ENCODE measurements at places on chromosomes 7 and 10.

DNA sequence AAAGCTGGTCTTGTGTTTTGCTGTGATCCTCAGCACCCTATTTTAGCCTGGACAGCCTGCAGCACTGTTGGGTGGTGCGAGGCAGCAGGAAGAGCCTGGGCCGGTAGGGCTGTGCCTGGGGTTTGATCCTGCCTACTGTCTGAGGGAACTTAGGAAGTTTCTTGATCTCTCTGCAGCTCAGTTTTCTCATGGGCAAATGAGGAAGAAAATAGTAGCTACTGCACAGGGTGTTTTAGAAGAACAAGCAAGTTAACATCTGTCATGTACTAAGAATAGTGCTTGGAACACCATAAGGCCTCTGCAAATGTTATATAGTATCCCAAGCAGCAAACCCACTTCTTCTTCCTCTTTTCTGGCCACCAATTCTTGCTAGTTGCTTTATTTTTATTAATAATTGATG, 12.0 kb upstream of the AGR2 start:
- DNase-seq, result no peak

- DNase-seq, result no peak
These were observed 609 bp downstream of the KLRG2 start for GRCh38 chr7:139482662-139483466.

DNA sequence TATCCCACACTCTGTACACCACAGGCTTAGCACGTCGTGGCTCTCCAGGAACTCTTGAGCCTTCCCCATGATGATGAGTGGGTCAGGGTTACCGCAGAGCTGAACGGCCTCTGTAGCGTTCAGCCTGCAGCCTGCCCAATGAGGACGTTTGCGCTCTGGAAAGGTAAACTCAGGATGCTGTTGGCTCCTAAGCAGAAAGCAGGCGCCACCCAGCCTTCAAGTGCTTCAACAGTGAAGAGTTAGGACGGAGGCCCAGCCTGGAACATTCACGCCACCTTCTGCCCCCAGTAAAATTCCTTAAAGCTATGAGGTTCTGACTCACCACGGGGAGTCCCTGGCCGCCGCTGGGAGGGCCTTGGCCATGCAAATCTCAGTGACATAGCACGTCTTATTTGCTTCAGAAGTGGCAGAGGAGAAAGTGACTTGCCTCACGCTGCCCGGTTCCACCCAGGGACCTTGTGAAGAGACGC, 161.5 kb upstream of the SH2B2 start:
- no peak for DNase-seq

DNA sequence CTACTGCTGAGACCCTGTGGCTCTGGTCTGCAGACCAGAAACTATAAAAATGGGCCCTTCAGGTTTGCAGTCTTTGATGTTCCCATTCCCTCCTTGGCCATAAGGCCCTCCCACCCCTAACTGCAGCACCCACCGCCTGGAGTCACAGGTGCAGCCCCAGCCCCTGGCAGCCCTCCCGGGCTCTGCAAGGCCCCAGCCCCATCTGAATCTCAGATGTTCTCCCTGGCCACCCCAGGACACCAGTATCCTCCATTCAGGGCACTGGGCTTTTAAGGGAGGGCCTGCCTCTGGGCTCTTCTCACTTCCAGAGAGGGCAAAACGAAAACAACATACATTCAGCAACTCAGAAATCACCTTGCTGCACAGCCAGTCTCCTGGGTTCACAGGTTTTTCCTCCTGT, 107.7 kb upstream of the RET start:
- no peak for DNase-seq

DNA sequence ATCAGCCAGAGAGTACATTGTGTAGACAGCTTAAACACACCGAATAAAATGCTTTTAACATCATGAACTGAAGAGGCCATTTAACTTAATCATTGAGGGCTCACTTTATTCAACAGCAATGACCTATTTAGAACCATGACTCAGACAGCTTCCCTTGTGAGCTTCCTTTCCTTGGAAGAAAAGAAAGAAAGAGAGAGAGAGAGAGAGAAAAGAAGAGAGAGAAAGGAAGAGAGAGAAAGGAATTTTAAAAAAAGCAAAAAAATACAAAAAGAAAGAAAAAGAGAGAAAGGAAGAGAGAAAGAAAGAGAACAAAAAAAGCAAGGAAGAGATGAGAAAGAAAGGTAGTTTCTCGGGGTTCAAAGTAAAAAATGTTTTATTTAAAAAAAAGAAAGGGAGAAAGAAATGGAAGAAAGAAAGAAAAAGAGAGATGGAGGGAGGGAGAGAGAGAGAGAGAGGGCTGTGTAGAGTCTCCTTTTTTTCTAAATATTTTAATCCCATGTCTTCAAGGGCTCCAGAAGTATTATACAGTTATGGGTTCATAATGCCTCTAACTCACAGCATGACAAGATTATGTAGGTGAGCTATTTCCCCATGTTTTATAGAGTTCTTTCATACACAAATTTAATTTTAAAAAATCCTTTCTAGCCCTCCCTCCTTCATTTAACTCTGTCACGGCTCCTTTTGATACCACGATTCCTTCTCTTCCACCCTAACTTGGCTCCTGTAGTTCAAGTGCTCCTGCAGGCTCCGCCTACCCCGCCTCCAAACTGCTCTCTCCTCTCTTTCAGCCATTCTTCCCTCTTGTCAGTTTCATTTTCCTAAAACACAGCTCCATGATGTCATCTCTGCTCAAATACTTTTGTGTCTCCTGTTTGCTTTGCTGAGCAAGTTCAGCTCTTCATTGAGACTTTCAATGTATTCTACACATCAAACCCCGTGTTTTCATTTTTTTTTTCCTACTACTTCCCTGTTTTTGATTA, 85.5 kb downstream of the PRTFDC1 start:
- no peak for DNase-seq

DNA sequence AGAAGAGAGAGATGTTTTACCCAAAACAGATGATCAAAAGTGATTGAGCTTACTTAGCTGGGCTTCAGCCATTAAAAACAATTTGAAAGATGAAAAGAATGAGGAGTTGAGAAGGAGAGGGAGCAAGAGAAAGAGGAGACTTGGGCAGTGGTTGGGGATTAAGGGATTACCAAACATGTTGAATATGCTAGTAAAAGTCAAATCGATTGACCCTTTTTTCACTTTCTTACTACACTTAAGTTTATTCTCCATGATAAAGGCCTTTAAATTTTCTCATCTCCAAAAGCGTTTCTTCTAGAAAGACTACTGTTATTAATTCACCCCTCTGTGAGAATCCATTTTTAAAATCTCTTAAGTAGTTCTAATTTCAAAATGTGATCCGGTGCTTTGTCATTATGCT, 1254.0 kb upstream of the PHF14 start:
- DNase-seq, result no peak

DNA sequence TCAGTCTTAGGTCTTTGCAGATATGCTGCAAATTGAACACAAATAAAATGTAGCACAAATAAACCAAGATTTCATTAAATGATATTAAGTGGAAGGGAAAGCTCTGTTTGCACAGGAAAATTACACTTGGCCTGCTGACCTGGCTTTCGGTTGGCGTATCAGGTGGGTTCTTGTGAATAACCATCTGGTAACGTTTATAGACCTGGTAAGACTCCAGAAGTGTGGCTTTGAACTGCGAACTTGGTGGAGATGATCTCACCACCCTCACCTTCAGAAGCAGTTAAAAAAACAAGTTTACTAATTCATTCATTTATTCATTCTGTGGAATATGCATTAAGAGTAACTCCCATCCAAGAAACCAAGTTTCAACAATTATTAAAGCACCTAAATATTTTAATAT, 28.1 kb downstream of the ATE1 start:
- no peak for DNase-seq

- no peak for DNase-seq
These were observed 28.6 kb downstream of the PARD3 start for GRCh38 chr10:34786464-34786863.

- DNase-seq, result no peak
These were observed 45.6 kb downstream of the AP3M1 start for GRCh38 chr10:74104996-74105395.

DNA sequence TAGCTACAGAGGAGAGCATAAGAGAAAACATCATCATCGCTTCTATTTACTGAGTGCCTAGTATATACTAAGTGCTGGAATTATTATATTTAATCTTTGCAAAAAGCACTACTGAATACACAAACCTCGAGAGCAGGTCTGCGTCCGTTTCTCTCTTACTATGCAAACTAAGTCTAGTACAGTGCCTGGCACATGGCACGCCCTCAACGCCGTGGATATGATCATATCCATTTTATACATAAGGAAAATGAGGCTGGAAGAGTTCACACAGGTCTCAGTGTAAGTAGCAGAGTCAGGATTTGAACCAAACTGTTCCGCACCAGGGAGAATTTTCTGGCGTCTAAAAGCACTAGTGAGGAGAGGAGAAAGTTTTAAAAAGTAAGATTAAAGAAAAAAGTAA, 17.6 kb downstream of the MXI1 start:
- DNase-seq, result no peak

DNA sequence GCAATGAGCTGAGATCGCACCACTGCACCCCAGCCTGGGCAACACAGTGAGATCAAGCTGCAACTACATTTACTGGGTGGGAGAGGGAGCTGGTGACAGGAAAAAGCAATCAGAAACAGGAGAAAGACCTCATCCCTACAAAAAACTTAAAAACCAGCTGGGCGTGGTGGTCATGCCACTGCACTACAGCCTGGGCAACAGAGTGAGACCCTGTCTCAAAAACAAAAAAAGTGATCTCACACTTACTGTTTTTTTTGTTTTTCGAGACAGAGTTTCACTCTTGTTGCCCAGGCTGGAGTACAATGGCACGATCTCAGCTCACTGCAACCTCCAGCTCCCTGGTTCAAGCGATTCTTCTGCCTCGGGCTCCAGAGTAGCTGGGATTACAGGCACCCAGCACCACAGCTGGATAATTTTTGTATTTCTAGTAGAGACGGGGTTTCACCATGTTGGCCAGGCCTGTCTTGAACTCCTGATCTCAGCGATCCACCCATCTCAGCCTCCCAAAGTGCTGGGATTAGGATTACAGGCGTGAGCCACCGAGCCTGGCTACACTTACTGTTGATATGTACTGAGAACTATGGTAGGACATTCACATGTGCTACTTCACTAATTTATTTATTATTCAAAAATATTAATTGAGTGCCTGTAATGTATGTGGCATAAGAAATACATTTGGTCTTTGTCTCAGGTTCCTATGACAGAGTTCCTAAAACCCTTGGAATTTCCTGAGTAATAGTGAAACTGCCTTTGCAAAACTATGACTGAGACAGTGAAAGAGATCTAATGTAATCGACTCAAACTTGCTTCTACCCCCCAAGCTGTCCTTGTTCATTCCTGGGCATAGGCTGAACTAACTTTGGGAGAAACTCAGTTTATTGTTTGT, 27.7 kb upstream of the NRBF2 start:
- no peak for DNase-seq

GRCh38 chr7:6162331-6162620, 110.1 kb downstream of the CYTH3 start:
- no peak for DNase-seq

GRCh38 chr10:97278491-97278989, 13.9 kb downstream of the ARHGAP19 start:
- no peak for DNase-seq

GRCh38 chr10:33307835-33308234, 26.6 kb downstream of the NRP1 start:
- no peak for DNase-seq

GRCh38 chr7:134780166-134780828, 863 bp downstream of the CALD1 start:
- no peak for DNase-seq

DNA sequence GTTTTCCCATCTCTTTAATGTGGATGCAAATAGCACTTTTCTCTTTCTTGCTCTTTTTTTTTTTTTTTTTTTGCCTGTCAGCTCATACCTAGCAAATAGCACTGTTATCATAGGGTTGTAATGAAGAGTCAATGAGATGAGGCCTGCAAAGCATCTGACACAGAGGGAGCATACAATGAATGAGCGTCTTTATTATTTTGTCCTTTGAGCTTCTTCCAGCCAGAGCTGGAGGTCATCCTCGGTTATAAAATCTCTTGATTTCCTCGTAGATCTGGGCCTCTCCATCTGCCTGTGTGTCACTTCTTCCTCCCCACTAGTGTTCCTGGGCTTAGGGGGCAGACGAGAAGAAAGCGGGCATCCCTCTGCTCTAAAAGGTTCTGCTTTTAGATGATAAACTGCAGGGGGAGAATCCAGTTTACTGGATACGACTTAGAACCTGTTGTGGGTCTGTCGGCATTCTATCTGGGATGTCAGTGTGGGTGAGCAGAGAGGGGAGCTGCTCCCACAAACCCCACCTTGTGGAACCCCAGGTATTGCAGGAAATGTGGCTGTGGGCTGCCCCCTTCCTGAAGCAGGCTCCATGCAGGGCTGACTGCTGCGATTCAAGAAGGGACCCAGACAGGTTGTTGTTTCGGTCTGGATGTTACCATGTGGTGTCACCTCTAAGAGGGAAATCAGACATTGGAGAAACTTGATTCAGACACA, 135.8 kb upstream of the GPR26 start:
- DNase-seq, result no peak

DNA sequence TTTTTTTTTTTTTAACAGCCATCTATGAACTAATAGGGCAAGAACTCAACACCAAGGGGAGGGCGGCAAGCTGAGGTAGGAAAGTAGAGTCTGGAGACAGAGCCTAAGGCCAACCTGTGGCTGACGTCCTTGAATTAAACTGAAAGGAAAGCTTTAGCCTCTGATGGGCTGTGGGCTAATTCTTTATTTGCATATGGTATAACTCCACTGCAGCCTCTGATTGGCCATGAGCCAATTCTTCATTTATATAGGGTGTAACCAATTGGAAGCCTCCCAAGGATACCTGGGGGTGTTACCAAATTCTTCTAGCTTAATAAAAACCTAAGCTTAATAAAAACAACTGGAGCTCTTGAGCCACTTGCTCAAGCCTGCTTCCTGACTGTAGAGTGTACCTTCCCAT, 10.3 kb downstream of the TYW1 start:
- no peak for DNase-seq

DNA sequence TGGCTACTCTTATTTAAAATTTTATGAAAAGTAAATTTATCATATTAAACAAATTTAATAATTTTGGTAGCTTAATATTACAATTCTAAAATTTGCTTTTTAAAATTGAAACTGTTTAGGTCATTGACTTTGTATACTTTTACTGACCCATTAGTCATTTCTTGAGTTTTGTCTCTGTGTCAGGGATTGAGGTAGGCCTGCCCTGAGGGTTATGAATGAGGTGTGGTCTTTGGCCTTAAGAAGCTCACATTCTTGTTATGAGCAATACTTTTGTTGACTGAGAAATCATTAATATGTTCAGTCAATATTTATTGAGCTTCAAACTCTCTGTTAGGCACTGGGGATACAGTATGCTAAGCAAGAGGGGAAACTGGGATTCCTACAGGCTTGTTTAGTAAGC, 47.0 kb upstream of the RPA3 start:
- no peak for DNase-seq

- no peak for DNase-seq
These were observed 734.4 kb downstream of the PARD3 start for GRCh38 chr10:34080485-34081346.

DNA sequence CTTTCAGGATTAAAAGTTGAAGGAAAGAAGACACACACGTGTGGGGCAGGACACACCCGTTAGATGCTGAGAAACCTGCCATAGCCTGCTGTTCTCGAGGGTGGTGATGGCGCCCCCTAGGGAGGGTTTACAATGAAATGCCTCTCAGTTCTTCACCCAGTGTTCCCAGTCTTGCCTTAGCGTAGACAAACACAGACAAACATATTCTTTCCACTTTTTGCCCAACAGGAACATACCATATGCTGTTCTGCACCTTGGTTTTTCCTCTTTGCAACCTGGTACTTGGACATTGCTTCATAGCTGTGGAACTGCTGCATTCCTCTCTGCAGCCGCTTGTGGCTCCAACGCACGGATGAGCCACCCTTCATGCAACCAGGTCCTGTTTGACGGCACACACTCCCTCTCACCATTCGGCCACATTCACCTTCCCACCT, 23.3 kb upstream of the HSPA12A start:
- no peak for DNase-seq

- DNase-seq, result no peak
These were observed 162.4 kb upstream of the MDFIC start for GRCh38 chr7:114759347-114760062.

All from naive thymus-derived CD8-positive, alpha-beta T cell (primary cell).